ENCODE measurements at places on chromosomes 5 and 9.

DNA sequence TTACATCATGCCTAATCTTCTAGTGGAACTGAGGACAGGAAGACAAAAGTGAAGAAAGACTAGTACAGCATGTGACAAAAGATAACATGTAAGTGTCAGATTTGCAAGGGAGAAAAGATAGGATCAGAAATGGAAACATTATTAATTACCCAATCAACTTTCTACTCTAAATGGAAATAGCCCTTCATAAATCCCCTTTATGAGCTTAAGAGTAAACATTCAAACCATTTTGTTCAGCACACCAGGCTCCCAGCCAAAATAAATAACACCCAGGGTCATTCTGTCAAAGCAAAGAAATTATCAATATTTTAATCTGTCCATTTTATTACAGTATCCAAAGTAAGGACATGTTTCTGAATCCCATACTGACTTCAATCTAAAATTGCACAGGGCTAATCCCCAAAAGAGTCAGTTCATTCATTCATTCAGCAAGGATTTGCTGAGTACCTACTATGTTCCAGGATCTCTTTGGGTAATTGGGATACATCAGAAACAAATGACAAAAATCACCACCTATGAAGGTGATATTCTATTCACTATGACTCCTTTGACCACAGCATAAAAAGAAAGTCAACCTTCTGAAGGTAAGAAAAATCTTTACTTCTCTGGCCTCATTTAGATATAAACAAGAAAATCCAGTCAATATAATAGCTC, 5.3 kb downstream of the PRELID2 start:
- peak; percentile 10 for DNase-seq

GRCh38 chr9:2085716-2086115, 70.6 kb downstream of the SMARCA2 start:
- no peak for DNase-seq

DNA sequence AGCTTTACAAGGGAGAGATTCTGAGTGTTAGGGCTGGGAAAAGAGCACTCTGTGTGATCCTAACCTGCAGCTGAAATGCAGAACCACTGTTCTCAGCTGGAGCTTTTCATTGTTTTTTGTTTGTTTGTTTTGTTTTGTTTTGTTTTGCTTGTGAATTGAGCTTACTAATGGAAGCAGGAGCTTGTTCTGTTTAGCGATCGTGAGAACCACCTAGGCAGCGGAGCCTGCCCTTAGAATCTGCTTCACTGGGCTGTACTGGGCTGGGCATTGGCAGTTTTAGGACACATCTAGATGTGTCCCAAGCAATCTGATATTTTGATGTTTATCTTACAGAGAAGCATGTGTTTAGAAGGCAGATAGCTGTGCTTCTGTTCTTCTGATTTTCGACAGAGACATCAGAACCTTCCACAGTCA, 14.3 kb downstream of the SYK start:
- DNase-seq = no peak

DNA sequence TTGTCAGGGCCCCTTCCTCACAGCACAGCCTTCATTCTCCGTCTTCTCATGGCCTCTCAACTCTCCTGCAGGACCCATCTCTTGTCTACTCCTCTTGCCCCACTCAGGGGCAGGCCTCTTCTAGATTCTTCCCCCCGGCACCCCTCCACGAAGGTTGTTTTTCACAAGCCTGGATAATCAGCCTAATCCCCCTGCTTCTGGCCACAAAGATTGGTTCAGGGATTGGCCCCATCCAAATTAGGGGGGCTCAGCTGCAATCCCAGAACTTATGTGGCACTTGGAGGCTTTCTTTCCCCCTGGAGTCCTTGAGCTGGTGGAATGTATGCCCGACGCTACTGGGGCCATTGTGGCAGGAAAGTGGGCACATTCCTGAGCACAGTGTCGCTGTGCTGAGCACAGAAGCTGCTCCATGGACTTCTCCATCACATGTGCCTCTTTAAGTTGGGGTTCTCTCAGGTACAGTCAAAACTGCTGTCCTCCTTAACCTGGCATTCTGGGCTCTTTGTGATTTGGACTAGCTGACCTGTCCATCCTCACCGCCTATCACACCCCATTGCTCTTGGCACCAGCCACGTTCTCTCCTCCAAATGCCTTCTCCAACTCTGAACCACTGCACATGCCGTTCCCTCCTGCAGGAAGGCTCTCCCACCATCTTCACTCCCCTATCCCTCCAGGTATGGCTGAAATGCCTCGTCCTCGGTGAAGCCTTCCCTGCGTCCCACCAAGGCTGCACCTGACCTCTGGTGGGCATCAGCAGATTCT, 66.8 kb upstream of the RNF130 start:
- DNase-seq = no peak

DNA sequence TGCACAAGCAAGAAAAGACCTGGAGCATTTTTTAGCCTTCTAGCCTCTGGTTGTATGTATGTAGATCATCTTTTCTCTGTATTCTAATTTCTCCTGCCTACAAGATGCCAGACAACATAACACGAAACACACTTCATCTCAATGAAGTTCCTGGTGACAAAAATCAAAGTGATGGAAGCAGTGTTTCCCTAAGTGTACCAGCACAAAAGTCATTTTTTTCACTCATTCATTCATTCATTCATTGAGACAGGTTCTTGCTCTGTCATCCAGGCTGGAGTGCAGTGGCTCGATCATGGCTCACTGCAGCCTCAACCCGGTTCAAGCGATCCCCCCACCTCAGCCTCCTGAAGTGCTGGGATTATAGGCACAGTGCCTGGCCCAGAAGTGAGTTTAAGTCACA, 71.5 kb upstream of the SAP30L start:
- no peak for DNase-seq

GRCh38 chr5:148904440-148904839, 78.0 kb downstream of the ADRB2 start:
- DNase-seq = no peak

GRCh38 chr5:39203951-39204350, 15.4 kb downstream of the FYB1 start:
- DNase-seq = no peak

DNA sequence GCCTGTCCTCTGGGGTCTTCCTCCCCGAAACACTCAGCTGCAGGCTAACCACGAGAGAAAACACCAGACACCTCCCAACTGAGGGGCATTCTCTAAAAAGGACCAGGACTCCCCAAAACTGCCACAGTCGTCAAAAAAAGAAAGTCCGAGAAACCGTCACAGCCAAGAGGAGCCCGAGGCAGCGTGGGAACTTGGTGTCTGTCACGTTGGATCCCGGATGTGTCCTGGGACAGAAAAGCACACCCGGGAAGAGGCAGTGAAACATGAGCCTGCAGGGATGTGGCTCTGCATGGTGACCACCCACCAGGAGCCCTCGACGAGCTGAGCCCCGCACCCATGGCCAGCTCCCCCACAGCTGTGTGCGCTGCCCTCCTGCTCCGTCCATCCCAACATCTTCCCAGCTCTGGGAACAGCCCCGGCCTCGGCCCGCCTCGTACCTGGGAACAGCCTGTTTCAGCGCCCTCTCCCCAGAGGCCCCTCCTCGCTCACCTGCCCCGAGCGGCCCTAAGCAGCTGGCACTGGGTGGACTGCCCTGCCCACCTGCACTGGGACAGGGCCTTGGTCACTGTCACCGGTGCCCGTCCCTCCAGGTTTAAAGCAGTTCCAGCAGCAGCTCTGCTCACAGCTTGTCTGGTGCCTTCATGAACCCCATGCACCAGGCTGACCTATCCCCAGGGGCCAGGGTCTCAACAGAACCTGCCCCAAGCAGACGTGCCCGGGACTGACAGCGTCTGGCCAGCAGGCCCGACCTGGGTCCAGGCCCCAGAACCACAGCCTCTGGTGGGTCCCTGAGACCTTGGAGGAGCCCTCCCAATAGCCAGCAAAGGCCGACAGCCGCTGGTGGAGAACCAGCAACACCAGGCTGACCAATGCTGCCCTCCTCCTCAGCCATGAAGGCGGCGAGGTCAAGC, 10.9 kb downstream of the SLC12A7 start:
- no peak for DNase-seq

DNA sequence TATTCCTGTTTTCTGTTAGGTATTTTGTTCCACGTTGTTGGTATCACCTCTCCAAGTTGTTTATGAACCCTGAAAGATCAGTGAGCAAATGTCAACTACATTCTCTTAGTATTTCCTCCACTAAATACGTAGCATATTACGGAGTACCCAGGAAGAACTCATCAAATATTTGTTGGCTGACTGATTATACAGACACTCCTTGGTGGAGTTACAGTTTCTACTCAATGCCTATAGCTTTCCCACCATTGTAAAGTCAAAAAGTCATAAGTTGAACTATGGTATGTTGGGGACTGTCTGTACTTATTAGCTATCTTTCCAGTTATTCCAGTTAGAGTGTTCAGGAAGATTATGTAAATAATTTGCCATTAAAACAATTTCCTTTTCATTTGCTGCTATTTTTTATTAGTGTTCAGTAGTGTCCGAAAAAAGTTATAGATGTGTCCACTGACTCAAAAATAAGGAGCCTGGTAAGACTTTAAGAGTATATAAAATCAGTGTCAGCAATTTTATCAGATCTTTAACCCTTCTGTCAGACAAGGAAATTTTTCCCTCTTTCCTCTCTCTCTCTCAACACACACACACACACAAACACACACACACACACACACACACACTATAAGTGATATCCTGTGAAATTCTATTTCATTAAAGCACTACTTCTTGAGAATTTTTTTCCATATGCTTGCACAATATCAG, 6.8 kb upstream of the APBA1 start:
- no peak for DNase-seq

GRCh38 chr5:68440651-68441050, 225.1 kb downstream of the PIK3R1 start:
- no peak for DNase-seq

- peak; percentile 48 for DNase-seq
These were observed at the start of gene IQGAP2 for GRCh38 chr5:76402886-76403765. Gene IQGAP2 (plus strand): TSS chr5:76403285. CDS start chr5:76403546, 261 bp downstream.

DNA sequence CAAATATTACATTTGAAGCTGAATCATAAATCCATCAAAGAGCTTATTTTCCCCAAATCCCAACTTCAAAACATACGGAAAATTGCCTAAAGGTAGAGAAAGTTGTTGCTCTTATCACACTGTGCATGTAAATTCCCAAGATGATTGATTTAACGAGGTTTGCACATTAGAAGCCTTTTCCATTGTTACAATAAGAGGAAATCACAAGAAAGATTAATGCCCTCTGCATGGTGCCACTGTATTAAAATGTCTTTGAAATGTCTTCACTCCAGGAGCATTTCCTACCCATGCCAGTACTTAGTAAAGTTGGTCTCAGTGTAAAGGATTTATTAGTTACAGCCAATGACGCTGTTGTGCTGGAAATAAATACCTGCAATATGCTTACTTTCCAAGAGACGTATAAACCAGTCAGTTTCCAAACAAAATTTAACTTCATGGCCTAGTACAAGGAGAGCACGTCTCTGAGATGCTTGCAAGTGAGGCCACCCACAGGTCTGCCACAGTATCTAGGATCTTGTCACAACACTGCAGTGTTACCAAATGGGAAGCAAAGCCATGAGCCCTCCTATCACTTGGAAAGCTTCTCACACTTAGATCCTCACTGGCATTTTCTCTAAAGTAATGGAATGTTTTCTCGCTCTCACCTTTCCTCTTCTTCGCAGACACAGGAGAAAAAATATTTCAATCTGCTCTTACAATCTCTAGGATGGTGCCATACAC, 112.4 kb downstream of the CETN3 start:
- DNase-seq = no peak

- DNase-seq = no peak
These were observed 4.1 kb downstream of the IRF1 start for GRCh38 chr5:132486318-132487094.
